ENCODE measurements at places on chromosomes 16 and 17.

GRCh38 chr16:68450741-68451255 lies 2.5 kb upstream of the SMPD3 start:
- DNase-seq, result no peak

- DNase-seq, result no peak
These were observed 5.9 kb downstream of the KRT28 start for GRCh38 chr17:40793832-40794231.

GRCh38 chr16:78034530-78034929 lies 12.2 kb downstream of the CLEC3A start:
- DNase-seq, result no peak

DNA sequence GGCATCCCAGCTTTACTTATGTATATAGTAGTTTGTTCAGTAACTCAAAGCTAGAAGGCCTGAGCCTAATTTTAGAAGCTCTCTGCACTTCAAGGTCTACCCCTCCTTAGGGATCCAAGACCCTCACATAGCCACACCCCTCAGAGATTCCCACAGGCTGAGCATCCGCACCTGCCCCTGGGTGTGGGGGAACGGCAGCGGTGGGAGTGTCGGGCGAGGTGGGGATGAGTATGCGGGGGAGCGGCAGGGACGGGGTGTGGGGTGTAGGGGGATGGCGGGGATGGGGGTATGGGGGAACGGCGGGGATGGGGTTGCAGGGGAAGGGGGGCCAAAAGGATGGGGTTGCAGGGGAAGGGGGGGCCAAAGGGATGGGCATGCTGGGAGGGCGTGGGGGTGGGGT lies 24.9 kb upstream of the BEAN1 start:
- no peak for DNase-seq

DNA sequence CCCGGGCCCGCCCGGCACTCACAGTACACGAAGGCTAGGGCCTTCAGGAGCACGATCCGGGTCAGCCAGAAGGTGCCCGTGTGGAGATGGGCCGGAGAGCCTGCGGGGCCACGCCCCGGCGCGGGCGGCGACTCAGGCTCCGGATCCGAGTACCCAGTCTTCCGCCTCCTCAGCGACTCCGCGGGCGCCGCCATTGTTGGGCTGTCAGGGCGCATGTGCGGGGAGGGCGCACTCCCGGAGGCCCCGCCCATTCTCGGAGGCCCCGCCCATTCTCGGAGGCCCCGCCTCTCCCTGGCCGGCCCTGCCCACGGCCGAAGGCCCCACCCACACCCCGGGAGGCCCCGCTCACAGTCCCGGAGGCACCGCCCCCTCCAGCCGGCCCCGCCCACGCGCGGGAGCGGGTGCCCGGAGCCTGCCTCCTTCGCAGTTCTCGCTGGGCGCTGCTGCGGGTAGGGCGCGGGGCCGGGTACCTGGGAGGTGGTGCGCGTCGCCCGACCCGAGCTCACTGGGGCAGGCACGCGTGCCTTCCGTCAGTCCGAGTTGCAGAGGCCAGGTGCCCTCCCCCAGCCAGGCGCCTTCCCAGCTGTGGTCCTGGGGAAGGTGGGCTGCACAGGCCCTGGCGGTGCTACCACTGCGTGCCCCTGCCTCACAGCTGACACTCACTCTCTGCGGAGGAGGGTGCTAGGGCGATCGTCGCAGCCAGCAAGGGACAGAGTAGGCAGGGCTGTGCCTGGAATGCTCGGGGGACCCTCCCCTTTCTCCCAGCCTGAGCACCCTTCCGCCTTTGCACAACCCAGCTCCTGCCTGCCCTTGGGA lies at the start of gene LMF1:
Gene LMF1 (minus strand): TSS at position 219 of the 816 bp plus-strand sequence. CDS start 4 bp downstream, at position 215.
- DNase-seq, result peak; percentile 93

DNA sequence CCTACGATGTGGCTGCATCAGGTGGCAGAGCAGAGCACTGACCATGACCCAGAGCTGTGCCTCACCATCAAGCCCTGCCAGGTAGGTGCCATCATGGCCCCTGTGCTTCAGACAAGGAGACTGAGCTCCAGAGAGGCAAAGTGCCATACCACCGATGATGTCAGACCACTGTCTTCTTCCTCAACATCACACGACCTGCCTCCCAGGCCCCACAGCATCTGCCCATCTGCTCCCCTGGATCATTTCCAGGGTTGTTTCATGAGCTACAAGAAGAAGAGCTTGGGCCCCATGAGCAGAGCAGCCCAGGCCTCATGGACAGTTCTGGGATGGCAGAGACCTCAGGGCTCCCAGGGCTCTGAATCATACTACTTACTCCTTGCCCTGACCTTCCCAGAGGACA lies 9.9 kb downstream of the XYLT1 start:
- DNase-seq, result peak; percentile 53

Data from NAMALWA (cell line).